ENCODE measurements at places on chromosomes 6 and 20. TPM values are rescaled to one million over a fixed set of nuclear protein-coding genes. Genes with fewer than 3 reads are reported as not detected.

GHRH gene
- total RNA-seq, result not detected

DNA sequence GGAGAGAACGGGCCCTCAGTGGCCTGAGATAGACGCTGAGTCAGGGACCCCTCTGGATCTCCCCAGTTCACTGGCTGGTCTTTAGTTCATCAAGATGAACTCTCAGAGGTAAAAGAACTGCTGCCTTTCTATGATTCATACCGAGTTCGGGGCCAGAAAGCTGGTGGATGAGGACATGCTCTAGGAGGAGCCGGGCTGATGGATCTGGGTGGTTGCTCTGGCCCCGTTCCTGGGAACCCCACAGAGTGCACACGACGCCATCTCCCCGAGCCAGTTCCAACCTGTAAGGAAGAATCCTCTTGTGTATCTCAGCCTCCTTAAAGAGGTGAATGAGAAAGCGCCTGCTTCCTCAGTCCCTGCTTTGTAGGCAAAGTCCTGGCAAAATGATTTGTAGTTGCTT lies 142.6 kb upstream of the PDE10A start:
- peak; percentile 21 for DNase-seq
- H3K27ac ChIP-seq, result no peak overlapping the region
- no peaks in the 10 kb centered on the region for H3K4me1 ChIP-seq
- peaks cover 45% of the 10 kb centered on the region for H3K27me3 ChIP-seq
- H3K36me3 ChIP-seq, result no peaks in the 10 kb centered on the region
- peak overlapping the region; percentile 50 for H3K4me3 ChIP-seq

AURKA gene
- total RNA-seq, result 96.9 TPM

DNA sequence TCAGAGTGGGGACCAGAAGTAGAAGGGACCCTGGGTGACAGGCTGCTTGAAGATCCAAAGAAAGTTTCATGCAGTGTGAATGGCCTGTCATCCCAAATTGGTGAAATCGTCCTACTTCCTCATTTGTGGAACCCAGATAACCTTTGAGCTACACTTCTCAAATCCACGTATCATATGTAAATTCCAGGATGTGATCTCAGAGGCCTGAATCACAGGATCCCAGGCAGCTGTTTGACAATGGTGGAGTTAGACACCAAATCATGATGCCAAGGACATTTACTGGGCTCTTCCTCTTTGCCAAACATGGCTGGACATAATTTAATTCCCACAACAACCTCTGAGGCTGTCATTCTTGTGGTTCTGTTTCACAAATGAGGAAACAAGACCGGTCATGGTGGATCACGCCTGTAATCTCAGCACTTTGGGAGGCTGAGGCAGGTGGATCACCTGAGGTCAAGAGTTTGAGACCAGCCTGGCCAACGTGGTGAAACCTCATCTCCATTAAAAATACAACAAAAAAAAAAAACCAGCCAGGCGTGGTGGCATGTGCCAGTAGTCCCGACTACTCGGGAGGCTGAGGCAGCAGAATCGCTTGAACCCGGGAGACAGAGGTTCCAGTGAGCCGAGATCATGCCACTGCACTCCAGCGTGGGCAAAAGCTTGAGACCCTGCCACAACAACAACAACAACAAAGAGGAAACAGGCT lies 39.9 kb upstream of the TTPAL start:
- H3K27me3 ChIP-seq, result no peaks in the 10 kb centered on the region
- no peaks in the 10 kb centered on the region for H3K36me3 ChIP-seq
- no peak overlapping the region for H3K27ac ChIP-seq
- no peak overlapping the region for H3K4me3 ChIP-seq
- H3K4me1 ChIP-seq, result no peaks in the 10 kb centered on the region

GRCh38 chr6:38773338-38773737 lies 58.2 kb downstream of the DNAH8 start:
- no peak overlapping the region for H3K27ac ChIP-seq
- no peak overlapping the region for H3K4me3 ChIP-seq
- H3K27me3 ChIP-seq, result no peaks in the 10 kb centered on the region
- DNase-seq, result peak; percentile 87
- H3K36me3 ChIP-seq, result no peaks in the 10 kb centered on the region

DNA sequence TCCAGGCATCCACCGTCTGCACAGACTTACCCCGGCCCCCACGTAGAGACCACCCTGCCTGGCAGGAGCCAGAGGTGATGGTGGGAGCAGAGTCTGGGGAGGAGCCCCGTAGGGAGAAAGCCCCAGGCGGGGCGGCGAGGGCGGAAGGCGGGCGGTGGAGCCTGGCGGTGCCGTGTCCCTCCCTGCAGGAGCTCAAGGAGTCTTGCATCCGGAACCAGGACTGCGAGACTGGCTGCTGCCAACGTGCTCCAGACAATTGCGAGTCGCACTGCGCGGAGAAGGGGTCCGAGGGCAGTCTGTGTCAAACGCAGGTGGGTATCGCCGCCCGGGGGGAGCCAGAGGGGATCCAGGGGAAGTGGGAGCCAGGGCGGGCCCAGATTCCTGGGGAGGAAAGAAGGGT lies 6.0 kb downstream of the CLPSL1 start:
- H3K27ac ChIP-seq, result no peak overlapping the region
- no peaks in the 10 kb centered on the region for H3K36me3 ChIP-seq
- DNase-seq, result no peak
- H3K4me1 ChIP-seq, result peaks cover 6% of the 10 kb centered on the region
- no peak overlapping the region for H3K4me3 ChIP-seq

DNA sequence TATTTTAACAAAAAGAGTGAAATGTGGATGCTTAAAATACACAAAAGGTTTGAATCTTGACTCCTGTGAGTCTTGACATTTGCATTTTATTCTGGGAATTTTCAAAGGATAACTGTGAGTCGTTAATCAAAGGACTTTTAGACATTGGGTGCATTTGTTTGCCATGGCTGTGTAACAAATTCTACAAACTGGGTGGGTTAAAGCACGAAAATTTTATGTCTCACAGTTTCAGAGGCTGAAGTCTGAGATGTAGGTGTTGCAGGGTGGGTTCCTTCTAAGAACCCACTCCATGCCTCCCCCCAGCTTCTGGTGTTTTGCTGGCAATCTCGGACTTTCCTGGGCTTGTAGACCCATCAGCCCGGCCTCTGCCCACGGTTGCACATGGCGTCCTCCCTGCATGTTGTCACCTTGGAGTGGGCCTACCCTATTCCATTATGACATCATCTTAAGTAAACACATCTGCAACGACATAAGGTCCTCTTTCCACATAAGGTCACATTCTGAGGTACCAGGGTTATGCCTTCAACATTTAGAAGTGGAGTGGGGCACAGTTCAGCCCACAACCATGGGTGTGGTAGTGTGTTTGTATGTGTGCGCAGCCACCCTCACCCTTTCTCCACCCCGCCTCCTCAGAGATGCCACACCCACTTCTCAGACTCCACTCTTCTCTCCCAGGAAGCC lies 113.1 kb downstream of the FOXA2 start:
- no peaks in the 10 kb centered on the region for H3K36me3 ChIP-seq
- H3K4me1 ChIP-seq, result no peaks in the 10 kb centered on the region
- no peaks in the 10 kb centered on the region for H3K27me3 ChIP-seq
- no peak for DNase-seq
- H3K4me3 ChIP-seq, result no peak overlapping the region

LPA gene
- total RNA-seq, result 0.17 TPM

- no peak overlapping the region for H3K27ac ChIP-seq
- H3K4me3 ChIP-seq, result no peak overlapping the region
- H3K36me3 ChIP-seq, result no peaks in the 10 kb centered on the region
- no peaks in the 10 kb centered on the region for H3K4me1 ChIP-seq
Observed at GRCh38 chr6:84528201-84528600, 236.2 kb downstream of the TBX18 start.

DNA sequence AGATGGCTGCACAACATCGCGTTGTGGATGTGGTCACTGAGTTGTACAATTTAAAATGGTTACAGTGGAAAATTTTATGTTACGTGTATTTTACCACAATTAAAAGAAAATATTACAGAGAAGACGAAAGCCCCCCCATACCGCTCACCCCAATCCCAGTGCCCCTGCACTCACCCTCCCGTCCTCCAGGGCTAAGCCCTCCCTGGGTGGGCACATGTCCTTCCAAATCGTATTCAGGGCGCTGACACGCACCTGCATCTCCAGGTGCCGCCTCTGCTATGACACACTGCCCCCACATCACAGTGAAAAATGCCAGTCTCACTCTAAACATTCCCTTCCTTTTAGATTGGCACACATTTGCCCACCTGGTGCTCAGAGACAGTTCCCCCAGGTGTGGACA lies 49.4 kb downstream of the PSMG4 start:
- H3K27me3 ChIP-seq, result no peaks in the 10 kb centered on the region
- H3K36me3 ChIP-seq, result peaks cover 4% of the 10 kb centered on the region
- DNase-seq, result no peak

DNA sequence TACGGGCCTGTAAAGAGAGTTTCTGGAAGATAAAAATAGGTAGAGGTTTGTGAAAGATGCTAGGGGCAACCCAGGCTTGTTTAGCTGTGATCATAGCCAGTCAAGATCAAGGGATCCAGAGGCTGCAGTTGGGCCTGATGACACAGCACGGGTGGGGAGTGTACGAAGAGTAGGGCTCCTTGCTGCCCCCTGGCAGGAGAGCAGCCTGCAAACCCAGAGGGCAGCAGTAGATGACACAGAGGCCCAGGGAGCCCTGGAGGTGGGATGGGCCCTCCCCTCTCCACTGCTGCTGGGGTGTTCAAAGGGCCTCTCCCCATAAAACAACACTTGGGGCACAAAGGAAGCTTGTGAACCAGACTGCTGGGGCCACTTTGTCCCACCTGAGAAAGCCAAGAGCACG lies 47.2 kb downstream of the VEGFA start:
- no peaks in the 10 kb centered on the region for H3K36me3 ChIP-seq
- no peaks in the 10 kb centered on the region for H3K4me1 ChIP-seq
- H3K4me3 ChIP-seq, result no peak overlapping the region
- H3K27me3 ChIP-seq, result no peaks in the 10 kb centered on the region
- peak; percentile 74 for DNase-seq

PDE10A gene
- total RNA-seq, result 3.9 TPM

- no peak for DNase-seq
- H3K4me3 ChIP-seq, result no peak overlapping the region
- no peak overlapping the region for H3K27ac ChIP-seq
- H3K27me3 ChIP-seq, result peaks cover 8% of the 10 kb centered on the region
- H3K36me3 ChIP-seq, result peaks cover 13% of the 10 kb centered on the region
Observed at GRCh38 chr6:31727034-31727716, 1.9 kb downstream of the DDAH2 start.

- no peak overlapping the region for H3K27ac ChIP-seq
- H3K36me3 ChIP-seq, result no peaks in the 10 kb centered on the region
- no peak for DNase-seq
- H3K27me3 ChIP-seq, result no peaks in the 10 kb centered on the region
- no peak overlapping the region for H3K4me3 ChIP-seq
- peaks cover 24% of the 10 kb centered on the region for H3K4me1 ChIP-seq
Observed at GRCh38 chr6:4939241-4939640, 64.6 kb downstream of the RPP40 start.

DNA sequence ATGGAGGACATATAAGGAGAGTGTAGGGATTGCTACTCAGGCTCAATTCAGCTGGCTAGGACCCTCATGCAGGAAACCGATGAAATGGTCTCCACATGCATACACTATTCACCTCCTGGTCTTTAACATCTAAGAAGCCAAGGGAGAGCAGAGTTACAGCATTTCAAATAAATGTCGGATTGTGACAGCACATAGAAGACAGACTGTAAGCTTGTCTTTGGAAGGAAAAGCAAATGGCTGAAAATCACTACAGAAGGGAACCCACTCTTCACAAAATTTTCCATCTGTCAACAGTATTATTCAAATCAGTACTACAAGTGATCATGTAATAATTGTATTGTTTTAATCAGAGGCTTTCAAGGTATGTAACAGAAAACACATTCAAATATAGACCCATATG lies 72.9 kb downstream of the ATG5 start:
- no peaks in the 10 kb centered on the region for H3K27me3 ChIP-seq
- H3K4me1 ChIP-seq, result no peaks in the 10 kb centered on the region
- H3K27ac ChIP-seq, result no peak overlapping the region
- no peak overlapping the region for H3K4me3 ChIP-seq
- DNase-seq, result no peak

DNA sequence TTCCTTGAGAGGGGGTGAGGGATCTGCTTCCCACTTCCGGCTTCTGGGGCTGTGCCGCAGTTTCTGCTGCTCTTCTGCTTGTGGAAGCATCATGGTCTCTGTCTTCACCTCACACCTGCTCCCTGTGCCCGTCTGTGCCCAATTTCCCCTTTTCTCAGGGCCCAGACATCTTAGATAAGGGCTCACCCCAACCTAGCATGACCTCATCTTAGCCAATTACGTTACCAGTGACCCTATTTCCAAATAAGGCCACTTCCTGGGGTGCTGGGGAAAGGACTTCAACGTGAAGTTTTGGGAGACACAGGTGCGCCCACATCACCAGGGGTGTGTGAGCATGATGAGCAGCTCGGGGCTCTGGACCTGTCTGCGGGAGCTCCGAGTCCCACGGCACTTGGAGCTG lies 20.7 kb upstream of the RBBP8NL start:
- no peak for DNase-seq
- no peaks in the 10 kb centered on the region for H3K27me3 ChIP-seq
- no peak overlapping the region for H3K27ac ChIP-seq

DNA sequence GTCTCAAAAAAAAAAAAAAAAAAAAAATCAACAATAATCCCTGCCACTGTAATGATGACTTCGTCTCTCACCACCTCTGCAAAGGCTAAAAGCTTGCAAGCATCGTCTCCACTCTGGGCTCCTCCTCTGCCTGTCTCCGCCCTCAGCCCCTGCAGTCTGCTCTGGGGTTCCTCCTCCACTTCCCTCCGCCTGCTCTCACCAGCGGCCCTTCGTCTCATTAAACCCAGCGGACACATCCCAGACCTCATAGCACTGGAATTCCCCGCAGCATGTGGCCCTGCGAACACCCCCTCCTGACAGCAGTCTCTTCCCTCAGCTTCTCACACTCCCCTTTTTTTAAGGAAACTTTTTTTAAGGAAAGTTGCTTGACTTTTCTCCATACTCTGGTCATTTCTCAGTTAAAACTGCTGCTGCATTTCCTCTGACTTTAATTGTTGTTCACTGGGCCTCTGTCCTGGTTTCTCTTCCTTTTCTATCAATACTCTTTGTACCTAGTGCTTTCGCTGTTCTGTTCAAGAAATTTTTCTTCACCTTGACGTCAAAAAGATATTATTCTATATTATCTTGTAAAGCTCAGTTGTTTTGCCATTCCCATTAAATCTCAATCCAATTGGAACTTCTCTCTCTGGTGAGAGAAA lies 70.9 kb upstream of the PLEKHG1 start:
- H3K4me3 ChIP-seq, result no peak overlapping the region
- no peaks in the 10 kb centered on the region for H3K36me3 ChIP-seq
- H3K4me1 ChIP-seq, result peaks cover 9% of the 10 kb centered on the region

MAP3K7 gene
- 47.1 TPM for total RNA-seq

- peaks cover 9% of the 10 kb centered on the region for H3K4me1 ChIP-seq
- no peak overlapping the region for H3K27ac ChIP-seq
- H3K27me3 ChIP-seq, result no peaks in the 10 kb centered on the region
- no peak overlapping the region for H3K4me3 ChIP-seq
Observed at GRCh38 chr20:50093240-50093639, 19.7 kb downstream of the UBE2V1 start.
